ENCODE measurements at places on chromosomes 7 and 10.

DNA sequence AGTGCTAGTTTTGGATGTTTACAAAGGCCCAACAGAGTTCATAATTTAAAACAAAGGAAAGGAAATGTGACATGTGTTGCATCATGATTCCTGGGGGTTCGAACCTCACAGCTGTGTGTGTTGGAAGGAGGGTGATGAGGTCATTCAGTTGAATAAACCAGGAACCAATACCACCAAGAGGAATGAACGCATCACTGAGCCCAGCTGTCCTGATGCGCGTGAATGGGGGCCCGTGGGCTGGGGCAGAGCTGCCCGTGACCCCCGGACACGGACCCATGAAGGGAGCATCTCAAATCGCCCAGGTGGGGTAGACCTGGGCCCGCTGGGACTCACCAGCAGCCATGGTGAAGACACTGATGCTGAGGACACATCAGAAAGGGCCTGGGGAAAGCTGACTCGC, 33.0 kb downstream of the BRI3 start:
- DNase-seq, result no peak

GRCh38 chr10:129477051-129477450, 10.0 kb downstream of the MGMT start:
- DNase-seq, result no peak

DNA sequence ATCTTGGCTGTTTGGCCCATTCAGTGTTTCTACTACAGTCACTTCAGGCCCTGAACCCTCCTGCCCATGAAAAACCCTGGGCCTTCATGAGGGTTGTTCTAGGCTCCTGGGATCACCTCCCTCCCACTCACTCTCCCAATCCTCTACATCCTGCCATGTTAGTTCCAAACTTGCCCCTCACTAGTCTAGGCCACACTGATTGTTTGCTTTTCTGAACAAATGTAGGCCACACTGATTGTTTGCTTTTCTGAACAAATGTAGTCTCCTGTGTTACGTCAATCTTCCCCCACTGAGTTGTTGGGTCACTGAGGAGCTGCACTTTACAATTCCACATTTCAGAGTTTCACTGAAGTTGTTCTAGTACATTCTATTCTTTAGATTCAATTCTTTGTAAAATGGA, 5.3 kb upstream of the ALDH18A1 start:
- no peak for DNase-seq

DNA sequence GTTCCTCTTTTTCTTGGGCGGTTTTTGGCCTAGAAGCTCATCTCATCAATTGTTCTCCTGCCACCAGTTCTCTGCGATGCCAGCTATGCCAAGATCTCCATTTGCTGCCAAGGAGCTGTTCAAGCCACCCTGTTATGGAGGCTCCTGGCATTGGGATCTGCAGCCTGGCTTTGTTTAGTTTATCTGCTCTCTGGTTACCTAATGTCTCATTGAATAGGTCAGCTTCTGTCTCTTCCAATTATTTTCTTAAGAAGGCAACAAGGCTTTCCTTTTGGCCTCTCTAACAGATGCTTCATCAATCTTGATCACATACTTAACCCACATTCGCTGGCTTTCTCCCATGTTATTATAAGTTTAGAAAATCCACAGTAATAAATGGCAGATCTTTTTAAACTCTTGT, 20.6 kb upstream of the SDK1 start:
- peak; percentile 15 for DNase-seq
